ENCODE measurements at places on chromosomes 4 and X. TPM values are rescaled to one million over a fixed set of nuclear protein-coding genes. Genes with fewer than 3 reads are reported as not detected.
A peak's percentile ranks its signal among the peaks of the same experiment; 100 is the strongest.

The ARHGAP24 gene
- total RNA-seq, result not detected

GRCh38 chr4:107989162-107989536 is 540 bp upstream of the HADH start:
- peak overlapping the region; percentile 97 for H3K4me3 ChIP-seq
- H3K27me3 ChIP-seq, result no peaks in the 10 kb centered on the region
- peak overlapping the region; percentile 90 for H3K27ac ChIP-seq

DNA sequence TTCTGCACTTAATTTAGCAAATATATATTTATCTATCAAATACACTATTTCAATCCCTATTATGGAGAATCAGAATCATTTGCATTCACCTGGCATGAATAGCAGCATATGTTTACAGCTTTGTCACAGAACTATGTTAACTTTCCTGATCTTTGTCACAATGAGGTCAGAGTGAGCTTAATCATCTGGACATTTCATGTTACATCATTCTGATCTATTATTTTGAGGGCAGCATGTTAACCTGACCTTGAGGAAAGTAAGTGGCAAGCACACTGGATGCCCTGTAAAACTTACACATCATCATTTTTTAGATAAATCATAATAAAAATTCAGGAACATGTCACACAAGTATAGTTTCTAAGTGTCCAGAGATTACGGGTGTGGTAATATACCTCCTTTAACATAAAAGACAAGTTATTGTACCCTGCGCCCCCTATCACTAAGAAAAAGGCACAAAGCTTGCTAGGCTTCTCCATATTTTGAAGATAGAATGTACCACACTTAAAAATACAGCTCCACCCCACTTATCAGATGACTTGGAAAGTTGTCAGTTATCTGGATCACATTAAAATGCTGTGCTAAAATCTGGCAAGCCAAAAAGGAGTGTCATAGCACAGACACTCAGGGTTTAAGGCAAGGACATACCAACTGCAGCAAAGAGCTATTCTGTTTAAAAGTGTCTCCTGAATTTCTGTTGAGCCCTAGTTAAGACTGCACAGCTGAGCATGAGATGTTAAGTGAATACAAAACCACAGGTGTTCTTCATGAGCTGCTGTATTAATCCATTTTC is 182.7 kb upstream of the FAT4 start:
- H3K4me1 ChIP-seq, result no peaks in the 10 kb centered on the region
- no peak for DNase-seq
- no peaks in the 10 kb centered on the region for H3K27me3 ChIP-seq
- H3K36me3 ChIP-seq, result no peaks in the 10 kb centered on the region

The EMCN gene
- not detected for total RNA-seq

DNA sequence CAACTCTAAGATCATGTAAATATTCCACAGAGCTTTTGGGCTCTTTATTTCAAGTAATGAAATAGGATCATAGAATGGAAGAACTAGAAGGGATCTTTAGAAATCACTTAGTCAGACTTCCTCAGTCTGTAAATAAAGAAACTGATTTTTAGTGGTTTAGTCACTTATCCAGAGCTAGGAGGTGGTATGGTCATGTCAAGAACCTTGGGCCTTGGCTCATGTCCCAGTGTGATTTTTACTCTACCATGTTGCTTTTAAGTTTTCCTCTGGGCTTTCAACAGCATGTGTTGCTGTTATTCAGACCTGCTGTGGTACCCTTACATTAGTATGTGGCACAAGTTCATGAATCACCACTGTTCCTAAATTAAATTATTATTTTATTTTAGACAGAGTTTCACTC is 184.9 kb downstream of the FRAS1 start:
- no peaks in the 10 kb centered on the region for H3K27me3 ChIP-seq
- H3K4me1 ChIP-seq, result no peaks in the 10 kb centered on the region
- no peaks in the 10 kb centered on the region for H3K36me3 ChIP-seq
- no peak overlapping the region for H3K27ac ChIP-seq
- DNase-seq, result no peak

DNA sequence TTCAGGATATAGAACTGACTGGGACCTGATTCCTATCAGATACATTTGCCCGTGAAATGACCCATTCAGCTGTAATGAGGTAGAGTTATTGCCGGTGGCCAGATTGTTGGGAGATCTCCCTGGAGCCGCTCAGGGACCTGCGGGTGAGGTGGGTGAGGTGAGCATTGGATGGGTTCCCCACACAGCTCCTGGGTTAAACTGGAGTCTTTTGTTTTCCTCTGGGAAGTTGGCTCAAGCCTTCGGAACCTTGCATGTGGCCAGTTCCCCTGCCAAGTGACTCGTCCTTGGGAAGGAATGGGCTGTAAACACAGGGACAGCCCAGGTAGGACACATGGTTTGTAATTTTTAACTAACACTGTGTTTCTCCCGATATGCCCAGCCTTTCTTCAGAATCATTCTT is 31.6 kb upstream of the KIT start:
- no peaks in the 10 kb centered on the region for H3K36me3 ChIP-seq
- H3K27me3 ChIP-seq, result peaks cover 2% of the 10 kb centered on the region
- no peak overlapping the region for H3K27ac ChIP-seq
- no peaks in the 10 kb centered on the region for H3K4me1 ChIP-seq

- H3K27me3 ChIP-seq, result peaks cover 29% of the 10 kb centered on the region
- DNase-seq, result no peak
- H3K36me3 ChIP-seq, result no peaks in the 10 kb centered on the region
- no peaks in the 10 kb centered on the region for H3K4me1 ChIP-seq
- H3K27ac ChIP-seq, result no peak overlapping the region
Observed at GRCh38 chrX:10159145-10159468, 2.3 kb downstream of the CLCN4 start.

The DMD gene
- total RNA-seq, result 12.8 TPM

GRCh38 chrX:131792356-131792749 is 230.7 kb upstream of the STK26 start:
- no peaks in the 10 kb centered on the region for H3K27me3 ChIP-seq
- H3K4me3 ChIP-seq, result no peak overlapping the region
- H3K27ac ChIP-seq, result no peak overlapping the region
- DNase-seq, result no peak
- no peaks in the 10 kb centered on the region for H3K4me1 ChIP-seq

DNA sequence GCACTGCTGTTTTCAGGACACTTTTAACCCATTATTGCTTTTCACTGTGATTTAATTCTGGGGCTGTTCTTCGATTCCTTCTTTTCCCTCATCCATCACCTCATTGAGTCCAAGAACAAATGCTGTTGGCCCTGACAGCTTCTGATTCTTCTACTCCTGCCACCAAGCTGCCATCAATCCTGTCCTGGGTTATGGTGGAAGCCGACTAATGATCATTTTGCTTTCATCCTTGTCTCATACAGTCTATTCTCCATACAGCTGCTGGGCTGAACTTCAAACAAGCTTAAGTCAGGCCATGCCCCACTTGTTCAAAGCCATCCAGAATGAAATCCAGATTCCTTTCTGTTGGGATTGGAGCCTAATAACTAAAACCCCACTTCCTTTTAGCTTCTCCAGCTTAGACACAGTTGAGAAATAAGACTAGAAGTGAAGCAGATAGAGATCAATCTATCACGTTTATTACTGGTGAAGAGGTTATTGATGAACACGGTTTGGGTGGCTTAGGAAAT is 161.9 kb downstream of the STK32B start:
- no peaks in the 10 kb centered on the region for H3K4me1 ChIP-seq
- H3K36me3 ChIP-seq, result no peaks in the 10 kb centered on the region
- no peak overlapping the region for H3K4me3 ChIP-seq

DNA sequence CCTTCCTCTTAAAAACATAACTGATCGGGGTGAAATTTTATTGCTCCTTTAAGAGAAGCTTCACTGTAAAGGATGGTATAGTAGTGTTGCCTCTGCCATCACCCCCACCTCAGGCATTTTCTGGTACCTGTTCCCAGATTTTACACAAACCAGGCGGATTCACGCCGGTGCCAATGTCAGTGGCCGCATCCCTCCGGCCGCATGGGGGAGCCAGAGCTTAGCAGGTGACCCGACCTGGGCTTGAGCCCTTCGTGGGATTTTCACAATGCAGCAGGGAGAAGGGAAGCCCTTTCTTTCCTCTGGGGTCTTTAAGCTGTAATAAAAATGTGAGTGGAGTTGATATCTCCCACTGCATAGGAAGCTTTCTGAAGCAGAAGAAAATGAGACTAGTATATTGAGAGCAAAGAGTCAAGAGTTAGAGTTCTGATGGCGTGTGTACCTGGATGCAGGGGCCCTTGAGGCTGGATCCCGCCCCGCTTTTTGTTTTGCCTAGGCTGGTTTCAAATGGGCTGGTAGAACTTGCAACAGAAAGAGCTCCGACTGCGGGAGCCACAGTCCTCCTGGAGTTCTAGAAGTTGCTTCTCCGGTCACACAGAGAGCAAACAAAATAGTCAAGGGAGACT is 59.4 kb downstream of the POLR2B start:
- no peaks in the 10 kb centered on the region for H3K4me1 ChIP-seq
- H3K27me3 ChIP-seq, result peaks cover 3% of the 10 kb centered on the region
- H3K4me3 ChIP-seq, result no peak overlapping the region
- DNase-seq, result no peak
- H3K27ac ChIP-seq, result no peak overlapping the region
- H3K36me3 ChIP-seq, result no peaks in the 10 kb centered on the region

GRCh38 chrX:8105531-8105930 is 65.5 kb downstream of the VCX2 start:
- H3K4me1 ChIP-seq, result no peaks in the 10 kb centered on the region
- no peaks in the 10 kb centered on the region for H3K36me3 ChIP-seq
- no peak overlapping the region for H3K27ac ChIP-seq
- DNase-seq, result no peak
- no peaks in the 10 kb centered on the region for H3K27me3 ChIP-seq
- H3K4me3 ChIP-seq, result no peak overlapping the region

- DNase-seq, result no peak
- H3K27me3 ChIP-seq, result no peaks in the 10 kb centered on the region
- no peaks in the 10 kb centered on the region for H3K36me3 ChIP-seq
- H3K4me3 ChIP-seq, result no peak overlapping the region
- H3K27ac ChIP-seq, result no peak overlapping the region
- H3K4me1 ChIP-seq, result no peaks in the 10 kb centered on the region
Observed at GRCh38 chrX:44303119-44303518, 40.4 kb downstream of the EFHC2 start.

DNA sequence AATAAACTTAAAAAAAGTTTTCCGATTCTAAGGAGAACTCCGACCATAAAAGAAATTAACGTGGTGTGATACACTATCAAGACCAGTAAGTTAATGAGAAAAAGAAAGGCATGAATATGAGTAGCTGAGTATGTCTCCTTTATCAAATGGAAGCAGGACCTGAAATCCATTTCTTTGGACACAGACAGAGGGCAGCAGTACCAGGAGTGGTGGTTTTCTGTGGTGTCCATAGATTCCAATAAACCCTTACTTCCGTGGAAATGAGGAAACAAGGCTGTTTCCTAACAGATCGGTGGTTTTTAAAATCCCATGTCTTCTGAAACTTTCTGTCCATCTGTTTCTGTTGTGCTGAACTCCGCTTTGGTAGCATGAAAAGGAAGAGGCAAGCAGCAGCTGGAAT is 128.5 kb upstream of the TSPAN5 start:
- peaks cover 2% of the 10 kb centered on the region for H3K27me3 ChIP-seq
- peaks cover 7% of the 10 kb centered on the region for H3K4me1 ChIP-seq
- no peak for DNase-seq
- H3K27ac ChIP-seq, result no peak overlapping the region
- no peaks in the 10 kb centered on the region for H3K36me3 ChIP-seq

DNA sequence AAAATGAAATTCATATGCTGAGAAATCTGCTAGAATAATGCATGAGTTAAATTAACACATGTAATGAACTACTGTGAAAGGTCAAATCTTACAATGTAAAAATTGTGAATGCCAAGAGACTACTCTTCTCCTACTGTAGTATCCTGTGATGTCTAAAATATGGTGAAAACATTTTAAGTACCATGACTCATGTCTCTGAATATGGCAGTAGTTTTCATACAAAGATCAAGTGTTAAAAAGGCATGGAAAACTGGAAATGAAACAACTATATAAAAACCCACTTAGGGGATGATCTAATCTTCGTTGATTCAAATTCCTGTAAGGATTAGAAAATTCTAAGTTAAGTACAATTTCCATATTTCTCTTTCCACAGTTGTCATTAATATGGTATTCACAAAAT is 221.3 kb downstream of the PPP3CA start:
- no peak for DNase-seq
- H3K4me3 ChIP-seq, result no peak overlapping the region
- H3K27ac ChIP-seq, result no peak overlapping the region
- H3K36me3 ChIP-seq, result peaks cover 2% of the 10 kb centered on the region
- peaks cover 6% of the 10 kb centered on the region for H3K4me1 ChIP-seq

The GALNTL6 gene
- total RNA-seq, result not detected

The SYNPO2 gene
- 0.26 TPM for total RNA-seq

- H3K4me1 ChIP-seq, result no peaks in the 10 kb centered on the region
- no peak overlapping the region for H3K4me3 ChIP-seq
Observed at GRCh38 chr4:105634402-105635080, 73.9 kb downstream of the INTS12 start.

The MXRA5 gene
- total RNA-seq, result not detected

GRCh38 chr4:132923516-132923915 is 225.6 kb upstream of the PCDH10 start:
- no peak overlapping the region for H3K27ac ChIP-seq
- DNase-seq, result no peak
- no peaks in the 10 kb centered on the region for H3K36me3 ChIP-seq

GRCh38 chr4:158025131-158025530 is 147.7 kb downstream of the GASK1B start:
- no peaks in the 10 kb centered on the region for H3K4me1 ChIP-seq
- H3K27ac ChIP-seq, result no peak overlapping the region
- H3K4me3 ChIP-seq, result no peak overlapping the region
- H3K36me3 ChIP-seq, result no peaks in the 10 kb centered on the region
- no peak for DNase-seq

DNA sequence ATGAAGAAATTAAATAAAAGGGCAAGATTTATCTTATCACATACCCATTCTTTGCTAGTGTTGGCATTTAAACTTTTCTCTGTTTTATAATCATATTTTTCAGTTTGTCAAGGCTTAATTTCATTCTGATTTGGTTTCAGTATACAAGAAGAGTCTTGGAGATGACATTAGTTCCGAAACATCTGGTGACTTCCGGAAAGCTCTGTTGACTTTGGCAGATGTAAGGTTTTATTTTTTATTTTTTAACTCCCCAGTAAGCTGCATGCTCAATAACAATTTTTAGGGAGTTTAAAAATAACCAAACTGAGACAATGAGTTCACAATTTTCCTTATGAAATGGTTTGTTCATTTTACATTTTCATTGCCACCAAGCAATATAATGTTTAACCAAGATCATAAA is 39.8 kb downstream of the ANXA3 start:
- no peaks in the 10 kb centered on the region for H3K4me1 ChIP-seq
- H3K27me3 ChIP-seq, result no peaks in the 10 kb centered on the region
- H3K36me3 ChIP-seq, result peaks cover 21% of the 10 kb centered on the region
- no peak overlapping the region for H3K4me3 ChIP-seq
- H3K27ac ChIP-seq, result no peak overlapping the region

DNA sequence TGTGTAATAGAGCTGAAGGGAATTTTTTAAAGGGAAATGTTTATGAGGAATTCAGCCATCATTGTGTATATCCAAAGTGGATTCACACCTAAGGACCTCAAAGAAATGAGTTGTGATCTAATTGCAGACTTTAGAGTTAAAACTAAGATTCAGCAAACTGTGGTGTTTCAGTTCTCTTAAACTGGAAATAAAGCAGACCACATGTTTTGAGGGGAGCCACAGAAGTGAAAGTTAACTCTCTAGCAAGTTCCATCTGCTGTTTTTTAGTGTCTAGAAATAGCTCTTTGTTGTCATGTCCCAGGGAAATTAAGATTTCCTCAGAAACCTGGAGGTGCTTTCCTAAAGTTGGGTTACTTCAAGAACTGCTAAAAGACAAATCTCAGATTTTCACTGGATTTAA is 97.3 kb upstream of the DDX3X start:
- DNase-seq, result no peak
- peaks cover 6% of the 10 kb centered on the region for H3K36me3 ChIP-seq
- H3K27ac ChIP-seq, result no peak overlapping the region
